HFF-Myc (cell line): ENCODE measurements at places on chromosomes 4 and X.

GRCh38 chr4:67762086-67762485 is 7.9 kb upstream of the GNRHR start:
- DNase-seq = no peak

- no peak for DNase-seq
These were observed 849.3 kb upstream of the PCDH10 start for GRCh38 chr4:132299841-132300240.

DNA sequence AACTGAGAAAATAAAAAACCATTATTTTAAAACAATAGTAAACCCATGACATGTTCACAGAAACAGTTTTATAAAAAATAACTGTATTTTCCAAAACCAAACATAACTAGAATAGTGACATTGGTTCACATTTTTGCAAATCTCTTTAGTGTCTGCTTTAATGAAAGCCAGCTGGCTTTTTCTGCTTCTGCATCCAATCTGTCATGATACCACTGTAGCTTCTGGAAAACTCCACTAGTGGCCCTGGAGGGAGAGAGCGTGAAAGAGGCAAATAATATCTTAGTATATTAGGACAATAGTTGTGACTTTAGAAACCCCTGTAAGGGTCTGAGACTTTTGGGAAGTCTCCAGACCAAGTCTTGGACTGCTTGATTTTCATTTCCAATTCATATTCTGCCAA is 31.1 kb downstream of the FGFBP1 start:
- no peak for DNase-seq

DNA sequence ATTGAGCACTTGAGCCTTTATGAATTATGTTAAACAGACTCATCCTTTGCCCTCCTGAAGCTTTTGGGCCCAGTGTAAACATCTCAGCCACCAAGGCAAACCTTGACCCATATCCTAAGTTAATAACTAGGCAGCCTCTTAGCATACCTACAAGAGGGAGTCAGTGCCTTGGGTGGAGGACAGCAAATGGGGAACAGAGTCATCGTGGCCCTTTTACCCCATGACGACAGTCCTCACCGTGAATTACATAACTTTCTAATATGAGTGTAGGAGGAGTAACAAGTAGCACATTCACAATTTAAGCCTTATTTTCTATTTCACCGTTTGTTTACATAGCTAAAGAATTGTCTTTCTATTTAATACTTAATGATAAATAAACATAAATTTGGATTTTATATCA is 16.8 kb downstream of the CLDN22 start:
- no peak for DNase-seq

- no peak for DNase-seq
These were observed 71.0 kb downstream of the LAS1L start for GRCh38 chrX:65463550-65463949.

GRCh38 chrX:129318375-129318774 is 204.9 kb downstream of the SMARCA1 start:
- no peak for DNase-seq

DNA sequence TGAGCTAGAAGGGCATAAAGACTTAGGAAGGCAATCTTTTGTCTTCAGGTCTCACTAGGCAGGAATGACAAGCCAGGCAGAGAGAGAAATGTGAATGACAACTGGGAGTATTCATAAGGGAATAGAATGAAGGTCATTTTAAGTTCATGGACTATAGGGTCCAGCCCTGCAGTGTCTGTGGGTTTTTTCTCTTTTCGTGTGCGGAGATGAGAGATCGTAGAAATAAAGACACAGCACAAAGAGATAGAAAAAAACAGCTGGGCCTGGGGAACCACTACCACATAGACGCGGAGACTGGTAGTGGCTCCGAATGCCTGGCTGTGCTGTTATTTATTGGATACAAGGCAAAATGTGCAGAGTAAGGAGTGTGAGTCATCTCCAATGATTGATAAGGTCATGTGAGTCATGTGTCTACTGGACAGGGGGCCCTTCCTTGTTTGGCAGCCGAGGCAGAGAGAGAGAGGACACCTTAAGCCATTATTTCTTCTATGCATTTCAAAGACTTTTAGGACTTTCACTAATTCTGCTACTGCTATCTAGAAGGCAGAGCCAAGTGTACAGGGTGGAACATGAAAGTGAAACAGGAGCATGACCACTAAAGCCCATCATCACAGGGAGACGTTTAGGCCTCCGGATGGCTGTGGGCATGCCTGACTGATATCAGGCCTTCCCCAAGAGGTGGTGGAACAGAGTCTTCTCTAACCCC is 921.8 kb upstream of the PCDH10 start:
- no peak for DNase-seq

DNA sequence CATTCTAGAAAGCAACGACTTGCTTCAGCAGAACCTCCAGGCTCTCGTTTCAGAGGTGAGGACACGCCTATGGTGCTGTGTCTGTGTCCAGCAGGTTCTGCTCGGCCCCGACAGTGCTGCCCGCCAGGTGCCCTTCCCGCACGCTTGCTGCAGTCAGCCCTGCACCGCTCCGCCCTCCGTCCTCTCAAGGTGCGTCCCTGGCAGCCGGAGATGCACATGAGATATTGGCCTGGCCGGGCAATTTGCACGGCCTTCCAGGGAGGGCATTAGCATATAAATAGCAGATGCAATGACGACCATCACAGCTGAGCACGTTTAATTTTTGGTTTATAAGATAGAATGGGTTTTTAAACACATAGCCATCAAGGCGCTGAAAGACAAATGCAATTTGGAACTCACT is 14.4 kb downstream of the UVSSA start:
- DNase-seq = no peak

- no peak for DNase-seq
These were observed 118.4 kb downstream of the COX18 start for GRCh38 chr4:72951147-72951546.

DNA sequence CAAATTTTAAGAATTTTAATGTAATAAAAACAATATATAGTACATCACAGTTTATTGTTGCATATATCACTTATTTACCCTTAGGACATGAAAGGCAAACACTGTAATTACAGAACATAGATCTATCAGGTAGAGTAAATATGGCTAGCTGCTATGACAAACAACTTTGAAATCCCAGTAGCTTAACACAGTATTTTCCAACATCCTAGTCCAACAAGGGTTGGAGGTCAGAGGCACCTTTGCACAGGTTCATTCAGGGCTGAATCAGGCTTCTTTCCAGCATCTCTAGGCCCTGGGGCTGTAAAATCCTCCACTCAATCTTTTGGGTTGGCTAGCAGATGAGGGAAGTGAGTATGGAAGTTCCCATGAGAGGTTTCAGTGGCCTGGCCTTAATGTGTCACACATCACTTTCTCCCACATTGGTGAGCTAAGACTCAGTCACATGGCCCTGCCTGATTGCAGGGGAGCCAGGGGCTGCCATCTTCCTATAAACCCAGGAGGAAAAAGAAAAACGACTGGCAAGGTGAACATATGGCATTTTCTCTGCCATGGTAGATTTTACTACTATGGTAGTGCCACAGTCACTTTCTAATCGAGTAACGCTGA is 32.9 kb downstream of the HERC6 start:
- DNase-seq = no peak

- DNase-seq = no peak
These were observed 177.9 kb downstream of the CBR4 start for GRCh38 chr4:168831919-168832762.

GRCh38 chr4:64341711-64342110 is 67.5 kb downstream of the TECRL start:
- no peak for DNase-seq
